ENCODE measurements at places on chromosomes 13 and 19. TPM values are rescaled to one million over a fixed set of nuclear protein-coding genes. Genes with fewer than 3 reads are reported as not detected.

NLRP9 gene
- not detected for total RNA-seq

ZNF471 gene
- total RNA-seq, result 1.3 TPM

RASGRP4 gene
- total RNA-seq, result not detected

ERICH4 gene
- not detected for total RNA-seq

ATP7B gene
- total RNA-seq, result 0.84 TPM

CAPNS1 gene
- 543 TPM for total RNA-seq

TEX101 gene
- total RNA-seq, result not detected

CEACAM21 gene
- total RNA-seq, result not detected

NEK5 gene
- total RNA-seq, result not detected

- peak; percentile 100 for DNase-seq
These were observed at the start of gene ZNF548 for GRCh38 chr19:57389730-57390598. Gene ZNF548, plus strand, starts transcription at chr19:57389854. Its CDS starts 246 bp downstream, at chr19:57390100.

DNA sequence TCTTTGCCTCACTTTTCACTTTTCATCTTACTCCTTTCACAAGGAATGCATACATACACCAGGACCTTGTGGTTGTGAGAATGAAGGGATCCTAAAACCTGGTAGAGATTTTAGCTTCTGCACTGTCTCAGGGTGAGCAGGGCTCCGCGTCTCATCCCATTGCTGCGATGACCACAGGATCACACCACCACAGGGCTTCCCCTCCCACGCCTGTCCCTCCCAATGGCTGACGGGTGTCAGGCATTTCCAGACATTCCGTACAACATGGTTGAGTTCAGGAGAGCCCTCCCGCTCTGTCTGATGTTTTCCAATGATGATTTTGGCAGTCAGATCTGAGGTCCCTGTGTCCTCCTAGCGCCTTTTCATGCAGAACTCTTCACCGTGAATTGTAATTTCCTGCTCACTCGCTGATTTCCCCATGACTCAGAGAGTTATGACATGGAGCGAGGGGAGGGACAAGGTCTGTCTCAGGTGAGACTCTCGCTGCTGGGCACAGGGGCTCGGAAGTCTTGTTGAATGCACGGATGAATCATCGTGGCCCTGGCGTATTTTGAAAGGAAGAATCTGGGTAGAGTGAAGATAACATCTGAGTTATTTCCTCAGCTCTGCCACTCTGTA is 102.8 kb downstream of the TEX29 start:
- no peak for DNase-seq

DNA sequence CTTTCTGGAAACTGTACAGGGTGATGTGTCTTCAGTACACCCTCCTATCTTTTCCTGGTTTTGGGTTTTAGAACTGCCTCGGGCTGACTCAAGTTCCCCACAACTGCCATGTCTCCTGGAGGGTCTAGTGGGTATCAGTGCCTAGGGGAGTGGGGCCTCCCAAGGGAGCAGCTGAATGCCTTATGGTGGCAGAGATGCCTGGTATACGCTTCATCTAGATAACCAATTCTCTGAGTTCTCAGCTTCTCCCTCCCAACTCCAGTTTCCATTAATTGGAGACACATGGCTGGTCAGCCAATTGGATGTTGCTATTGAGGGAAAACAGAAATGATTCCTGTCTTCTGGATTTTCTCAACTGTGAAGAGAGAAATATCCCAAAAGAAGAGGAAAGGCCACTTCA is 12.8 kb downstream of the ZNF439 start:
- DNase-seq, result no peak

DNA sequence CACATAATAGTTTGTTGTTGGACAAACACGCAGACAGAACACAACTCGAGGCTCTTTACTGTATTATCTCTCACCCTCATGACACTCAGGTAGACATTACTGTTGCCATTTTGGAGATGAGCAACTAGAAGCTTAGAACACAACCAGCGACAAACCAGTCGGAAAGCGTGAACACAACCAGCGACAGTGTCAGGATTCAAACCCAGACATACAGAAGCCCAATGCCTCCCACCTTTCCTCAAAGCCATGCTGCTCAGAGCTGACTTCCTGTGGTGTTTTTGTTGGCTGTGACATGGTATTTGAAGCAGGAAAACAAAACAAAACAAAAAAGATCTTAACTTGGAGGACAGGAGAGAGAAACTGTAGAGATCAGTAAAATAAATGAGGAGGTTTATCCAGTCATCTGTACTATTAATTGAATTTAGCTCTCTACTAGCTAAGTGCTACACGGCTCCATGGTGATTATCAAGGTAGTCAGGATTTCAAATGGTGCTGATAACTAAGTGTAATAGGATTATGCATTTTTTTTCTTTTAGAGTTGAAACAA is 92.1 kb downstream of the STARD13 start:
- DNase-seq, result no peak

DNA sequence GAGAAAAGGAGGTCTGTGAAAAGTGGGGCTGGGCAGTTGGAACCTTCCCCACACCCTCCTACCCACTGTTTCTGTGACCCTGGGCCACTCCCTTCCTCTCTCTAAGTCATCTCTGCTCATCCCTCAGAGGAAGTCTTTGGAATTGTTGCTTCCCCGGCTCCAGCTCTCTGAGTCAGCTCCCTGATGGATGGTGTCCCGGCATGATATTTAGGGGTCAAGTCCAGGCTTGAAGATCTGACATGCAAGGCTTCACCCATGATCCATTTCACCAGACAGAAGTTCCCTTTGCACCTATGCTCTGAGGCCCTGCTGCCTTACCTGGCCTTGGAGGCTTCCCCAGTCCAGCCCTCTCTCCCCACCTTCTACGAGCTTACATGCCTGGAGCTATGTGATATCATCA is 13.3 kb downstream of the EXOC3L2 start:
- no peak for DNase-seq

GRCh38 chr13:102974317-102975087 is 91.7 kb downstream of the SLC10A2 start:
- no peak for DNase-seq

- DNase-seq, result no peak
These were observed 15.9 kb upstream of the C13orf46 start for GRCh38 chr13:113989585-113990300.

- DNase-seq, result no peak
These were observed 9.0 kb downstream of the COL4A1 start for GRCh38 chr13:110297766-110298504.

DNA sequence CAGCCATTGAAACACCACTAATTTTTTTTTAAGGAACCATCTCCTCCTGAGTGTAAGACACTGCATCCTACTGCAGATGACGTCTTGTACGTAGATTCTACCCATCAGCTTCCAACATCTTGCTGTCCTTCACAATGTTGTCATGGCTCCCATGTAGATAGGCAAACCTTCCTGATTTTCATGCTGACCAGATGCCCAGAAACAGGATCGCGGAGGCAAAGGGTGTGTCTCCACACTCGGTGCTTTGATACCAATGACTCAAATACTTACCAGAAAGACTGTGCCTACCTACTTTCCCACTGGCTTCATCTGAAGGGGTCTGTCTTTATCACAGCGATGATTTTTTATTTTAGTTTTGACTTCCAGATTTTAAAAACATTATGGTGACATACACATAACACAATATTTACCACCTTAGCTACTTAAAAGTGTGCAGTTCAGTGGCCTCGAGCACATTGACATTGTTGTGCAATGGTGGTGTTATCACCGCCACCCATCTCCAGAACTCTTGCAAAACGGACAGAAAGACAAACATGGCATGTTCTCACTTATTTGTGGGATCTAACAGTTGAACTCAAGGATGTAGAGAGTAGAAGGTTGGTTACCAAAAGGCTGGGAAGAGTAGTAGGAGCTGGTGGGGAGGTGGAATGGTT is 94.0 kb upstream of the PEG3 start:
- no peak for DNase-seq

Data from RPMI7951 (cell line).